ENCODE measurements at places on chromosomes 2 and 18. TPM values are rescaled to one million over a fixed set of nuclear protein-coding genes. Genes with fewer than 3 reads are reported as not detected.

The ADAM23 gene
- total RNA-seq: 3.4 TPM

DNA sequence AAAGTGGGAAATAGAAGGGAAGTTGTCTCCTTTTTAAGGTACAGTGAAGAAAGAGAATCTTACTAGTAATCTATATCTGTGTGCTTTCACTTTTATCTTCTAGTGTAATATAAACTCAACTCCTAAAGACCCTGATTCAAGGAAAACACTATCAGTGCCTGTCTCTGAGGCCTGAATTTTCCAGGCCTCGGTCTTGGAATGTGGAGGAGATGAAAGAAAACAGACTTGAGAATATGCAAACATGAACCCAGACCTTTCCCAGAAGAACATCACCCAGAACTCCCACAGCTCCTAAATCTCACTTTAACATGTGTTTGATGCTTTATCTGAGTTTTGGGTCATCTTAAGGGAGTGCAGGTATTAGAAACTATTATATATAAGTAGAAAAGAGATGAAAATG, 51.8 kb downstream of the EPB41L5 start:
- DNase-seq: peak; percentile 51

DNA sequence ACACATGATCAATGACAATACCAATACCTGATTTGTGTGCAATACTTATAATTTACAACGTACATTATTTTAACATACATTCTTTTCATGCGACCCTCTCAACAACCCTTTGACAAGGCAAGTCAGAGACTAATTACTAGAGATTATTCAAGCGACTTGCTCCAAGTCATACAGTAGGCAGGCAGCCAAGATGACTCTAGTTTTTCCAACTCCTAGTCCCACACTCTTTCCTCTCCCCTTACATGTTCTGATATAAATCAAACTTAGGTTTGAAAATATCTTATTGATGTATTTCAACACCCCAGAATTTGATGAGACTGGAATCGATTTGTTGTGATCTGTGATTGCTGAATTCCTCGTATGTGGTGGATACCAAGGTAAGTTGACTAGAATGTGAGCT, 8.0 kb upstream of the CYP27C1 start:
- DNase-seq: no peak

DNA sequence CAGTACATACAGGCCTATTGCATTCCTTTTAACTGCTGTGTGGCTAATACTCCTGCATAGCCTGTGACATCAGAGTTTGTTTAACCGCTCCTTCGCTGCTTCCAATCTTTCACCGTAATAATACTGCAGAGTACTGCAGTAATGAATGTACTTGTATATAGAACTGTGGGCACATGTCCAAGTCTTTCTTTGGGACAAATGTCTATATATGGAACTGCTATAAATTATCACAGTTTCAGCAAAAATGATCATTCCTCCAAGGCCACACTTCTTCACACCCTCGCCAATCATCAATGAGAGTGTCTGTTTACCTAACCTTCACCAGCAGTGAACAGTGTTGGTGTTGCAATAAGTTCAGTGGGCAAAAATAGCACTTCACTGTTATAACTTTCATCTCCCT, 230.4 kb downstream of the SP3 start:
- no peak for DNase-seq

GRCh38 chr2:105801961-105802360, 57.2 kb downstream of the NCK2 start:
- DNase-seq: no peak

Data from umbilical cord (tissue), 2 donors.